ENCODE measurements at places on chromosomes 1 and 21. TPM values are rescaled to one million over a fixed set of nuclear protein-coding genes. Genes with fewer than 3 reads are reported as not detected.
A peak's percentile ranks its signal among the peaks of the same experiment; 100 is the strongest.

KRTAP19-1 gene
- total RNA-seq = not detected

LCE1F gene
- not detected for total RNA-seq

MMP23B gene
- 1.7 TPM for total RNA-seq

PTPN22 gene
- not detected for total RNA-seq

OR2L13 gene
- total RNA-seq = not detected

CFH gene
- total RNA-seq = not detected

MIS18A gene
- 50.9 TPM for total RNA-seq

HCRTR1 gene
- 0.23 TPM for total RNA-seq

G0S2 gene
- 0.37 TPM for total RNA-seq

COX20 gene
- total RNA-seq = 24.0 TPM

ZSWIM5 gene
- 13.1 TPM for total RNA-seq

ZBTB40 gene
- total RNA-seq = 30.7 TPM

ANXA9 gene
- not detected for total RNA-seq

CCSAP gene
- total RNA-seq = 10.1 TPM

PIK3R3 gene
- total RNA-seq = 85.3 TPM

CDK18 gene
- total RNA-seq = 26.4 TPM

CCDC30 gene
- 6.9 TPM for total RNA-seq

MYOG gene
- not detected for total RNA-seq

- DNase-seq = no peak
Measured at GRCh38 chr1:8139383-8139782, 113.3 kb upstream of the ERRFI1 start.

GRCh38 chr21:34765619-34766018, 96.8 kb downstream of the CLIC6 start:
- no peak for DNase-seq

- DNase-seq = no peak
Measured at GRCh38 chr1:52403566-52404115, 582 bp downstream of the ORC1 start.

DNA sequence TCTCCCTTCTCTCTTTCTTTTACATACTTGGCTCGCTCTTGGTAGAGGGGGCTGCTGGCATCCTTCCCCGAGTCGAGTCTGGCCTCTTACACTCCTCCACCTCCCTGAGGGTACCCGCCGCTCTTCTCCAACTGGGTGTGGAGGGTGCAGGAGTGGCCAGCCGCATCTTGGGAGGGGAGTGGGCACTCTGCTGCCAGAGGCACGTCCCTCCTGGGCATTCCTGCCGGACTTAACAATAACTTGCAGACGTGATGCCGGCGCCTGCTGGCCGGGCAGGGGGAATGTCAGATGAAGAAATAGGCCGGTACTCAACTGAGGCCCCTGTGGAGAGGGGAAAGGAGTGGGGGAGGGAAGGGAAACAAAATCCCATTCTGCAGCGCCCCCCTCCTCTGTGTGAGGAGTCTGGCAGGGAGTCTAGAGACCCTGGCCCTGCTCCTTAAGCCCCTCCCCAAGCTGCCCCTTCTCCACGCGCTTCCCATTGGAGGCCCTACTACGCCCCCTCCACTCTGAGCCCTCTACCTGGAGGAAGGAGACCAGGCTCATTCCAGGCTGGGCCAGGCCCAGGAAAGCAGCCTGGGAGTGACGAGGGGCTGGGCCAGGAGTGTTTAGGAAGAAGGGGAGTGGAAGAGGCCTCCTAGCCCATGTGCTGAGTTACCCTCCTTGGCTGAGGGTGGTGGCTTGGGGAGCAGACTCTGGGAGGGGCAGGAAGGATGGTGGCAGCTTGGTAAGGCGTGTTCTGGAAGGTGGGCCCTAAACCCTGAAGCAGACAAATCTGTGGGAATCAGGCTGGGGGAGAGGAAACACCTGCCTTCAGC, 1.8 kb downstream of the ATP2B4 start:
- DNase-seq = peak; percentile 22

GRCh38 chr1:1430114-1430982, 5.1 kb upstream of the VWA1 start:
- no peak for DNase-seq

GRCh38 chr1:117892512-117892911, 36.9 kb downstream of the GDAP2 start:
- DNase-seq = no peak

DNA sequence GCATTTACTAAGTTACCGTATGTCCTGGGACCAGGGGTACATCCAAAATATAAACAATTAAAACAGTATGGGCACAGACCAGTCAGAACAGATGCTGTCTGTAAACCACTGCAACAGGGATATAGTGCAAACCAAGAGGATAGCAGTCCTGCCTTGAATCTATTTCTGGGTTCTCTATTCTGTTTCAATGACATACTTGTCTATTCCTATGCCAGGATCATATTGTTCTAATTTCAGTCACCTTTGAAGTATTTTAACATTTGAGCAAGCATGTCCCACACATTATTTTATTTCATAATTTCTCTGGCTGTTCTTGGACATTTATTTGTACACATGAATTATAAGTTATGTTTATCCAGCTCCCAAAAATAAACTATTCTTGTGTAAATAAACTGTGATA, 28.2 kb upstream of the SYDE2 start:
- no peak for DNase-seq

DNA sequence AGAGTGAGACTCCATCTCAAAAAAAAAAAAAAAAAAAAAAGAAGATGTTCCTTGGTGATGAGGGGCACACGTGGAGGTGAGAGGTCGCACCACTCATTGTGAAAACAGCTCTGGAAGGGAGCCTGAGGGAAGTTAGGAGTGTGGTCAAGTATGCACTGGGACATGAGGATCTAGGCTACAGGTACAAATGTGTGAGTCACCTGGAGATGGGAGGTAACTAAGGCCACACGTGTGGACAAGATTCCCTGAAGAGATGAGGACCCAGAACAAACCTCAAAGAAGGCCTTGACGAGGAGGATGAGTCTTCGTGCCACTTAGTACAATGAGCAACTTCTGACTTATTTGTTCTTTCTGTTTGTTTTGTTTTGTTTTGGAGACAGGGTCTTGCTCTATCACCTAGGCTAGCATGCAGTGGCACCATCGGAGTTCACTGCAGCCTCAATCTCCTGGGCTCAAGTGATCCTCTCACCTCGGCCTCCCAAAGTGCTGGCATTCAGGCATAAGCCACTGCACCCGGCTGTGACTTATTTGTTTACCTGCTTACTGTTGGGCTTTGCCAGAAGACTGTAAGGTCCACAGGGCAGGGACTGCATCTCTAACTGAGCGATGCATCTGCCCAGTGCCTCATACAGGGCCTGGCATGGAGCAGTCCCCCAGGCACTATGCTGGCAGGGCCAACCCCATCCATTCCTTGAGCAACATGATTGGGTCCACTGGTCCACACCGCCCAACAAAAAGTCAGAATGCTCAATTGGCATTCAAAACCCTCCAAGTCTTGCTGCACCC, 6.4 kb downstream of the ASAP3 start:
- DNase-seq = no peak

GRCh38 chr1:154730986-154731489, 123.1 kb upstream of the ADAR start:
- DNase-seq = no peak

- no peak for DNase-seq
Measured at GRCh38 chr21:17793246-17794123, 25.7 kb downstream of the C21orf91 start.

DNA sequence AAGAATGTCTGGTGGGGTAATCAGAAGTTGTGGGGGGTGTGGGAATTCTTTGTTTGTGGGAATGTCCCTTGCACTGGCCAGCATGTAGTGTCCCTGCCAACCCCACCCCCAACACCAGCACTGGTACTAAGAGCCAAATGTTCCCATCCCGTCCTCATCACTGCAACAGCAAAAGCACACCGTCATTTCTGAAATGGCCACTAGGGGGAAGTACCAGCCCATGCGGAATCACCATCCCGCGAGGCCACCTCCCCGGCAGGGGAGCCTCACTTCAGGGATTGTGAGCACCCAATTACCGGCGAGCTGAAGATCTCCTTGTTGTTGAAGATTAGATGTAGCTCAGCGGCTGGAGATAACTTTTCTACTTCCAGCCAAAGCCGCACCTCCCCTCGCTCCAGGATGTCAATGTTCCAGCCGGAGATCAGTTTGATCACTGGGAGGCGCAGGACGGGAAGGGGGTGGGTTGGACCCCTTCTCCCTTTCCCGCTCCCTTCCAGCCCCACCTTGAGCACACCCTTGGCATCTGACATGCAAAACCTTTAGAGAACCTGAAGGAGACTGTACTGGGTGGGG, 41.0 kb downstream of the MYOM3 start:
- DNase-seq = peak; percentile 84

GRCh38 chr1:167674156-167674555, 44.1 kb downstream of the RCSD1 start:
- no peak for DNase-seq

DNA sequence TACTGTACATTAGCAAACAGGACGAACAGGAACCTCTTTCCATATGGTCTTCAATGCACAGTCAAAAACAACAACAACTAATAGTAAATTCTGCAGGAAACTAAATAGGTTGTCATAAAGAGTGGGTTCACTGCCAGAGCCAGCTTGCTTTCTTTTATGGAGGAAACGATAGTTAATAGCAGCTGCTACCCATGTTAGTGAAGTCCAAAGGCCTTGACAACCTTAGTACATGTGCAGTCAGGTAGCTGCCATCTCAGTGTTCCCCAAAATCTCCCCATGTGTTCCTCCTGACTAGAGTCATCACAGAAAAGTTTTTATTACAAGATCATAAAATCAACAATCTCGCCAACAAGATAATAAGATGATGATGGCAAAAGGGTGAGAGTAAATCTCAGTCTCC, 16.6 kb upstream of the ADORA3 start:
- no peak for DNase-seq

- no peak for DNase-seq
Measured at GRCh38 chr1:172071746-172072145, 230.4 kb downstream of the DNM3 start.

DNA sequence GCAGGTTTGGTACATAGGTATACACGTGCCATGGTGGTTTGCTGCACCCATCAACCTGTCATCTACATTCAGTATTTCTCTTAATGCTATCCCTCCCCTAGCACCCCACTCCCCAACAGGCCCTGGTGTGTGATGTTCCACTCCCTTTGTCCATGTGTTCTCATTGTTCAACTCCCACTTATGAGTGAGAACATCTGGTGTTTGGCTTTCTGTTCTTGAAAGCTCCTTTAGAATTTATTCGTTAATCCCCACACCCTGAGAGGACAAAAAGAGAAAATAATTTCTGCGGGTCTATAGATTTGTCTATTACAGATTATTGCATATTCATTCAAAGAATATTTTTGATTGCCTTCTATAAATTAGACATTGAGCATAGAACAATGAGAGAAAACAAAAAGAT, 455.5 kb downstream of the PLPP3 start:
- DNase-seq = no peak

DNA sequence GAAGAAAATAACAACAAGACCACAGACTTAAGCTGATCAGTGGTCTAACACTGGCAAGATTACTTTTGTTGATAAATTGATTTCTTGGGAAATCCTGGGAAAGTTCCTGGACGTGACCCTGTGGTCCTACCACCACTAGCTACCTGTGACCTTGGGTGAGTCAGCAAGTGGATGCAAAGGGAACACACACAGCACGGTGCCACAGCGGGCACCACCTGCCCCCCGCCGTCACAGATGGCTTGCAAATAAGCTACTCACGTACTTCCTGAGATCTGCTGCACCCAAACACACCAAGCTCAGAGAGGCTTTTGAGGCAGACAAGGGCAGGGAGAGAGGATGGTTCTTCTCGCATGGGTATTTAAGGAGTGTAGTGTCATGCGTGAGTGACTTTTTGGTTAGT, 12.7 kb downstream of the CFAP298 start:
- DNase-seq = no peak

DNA sequence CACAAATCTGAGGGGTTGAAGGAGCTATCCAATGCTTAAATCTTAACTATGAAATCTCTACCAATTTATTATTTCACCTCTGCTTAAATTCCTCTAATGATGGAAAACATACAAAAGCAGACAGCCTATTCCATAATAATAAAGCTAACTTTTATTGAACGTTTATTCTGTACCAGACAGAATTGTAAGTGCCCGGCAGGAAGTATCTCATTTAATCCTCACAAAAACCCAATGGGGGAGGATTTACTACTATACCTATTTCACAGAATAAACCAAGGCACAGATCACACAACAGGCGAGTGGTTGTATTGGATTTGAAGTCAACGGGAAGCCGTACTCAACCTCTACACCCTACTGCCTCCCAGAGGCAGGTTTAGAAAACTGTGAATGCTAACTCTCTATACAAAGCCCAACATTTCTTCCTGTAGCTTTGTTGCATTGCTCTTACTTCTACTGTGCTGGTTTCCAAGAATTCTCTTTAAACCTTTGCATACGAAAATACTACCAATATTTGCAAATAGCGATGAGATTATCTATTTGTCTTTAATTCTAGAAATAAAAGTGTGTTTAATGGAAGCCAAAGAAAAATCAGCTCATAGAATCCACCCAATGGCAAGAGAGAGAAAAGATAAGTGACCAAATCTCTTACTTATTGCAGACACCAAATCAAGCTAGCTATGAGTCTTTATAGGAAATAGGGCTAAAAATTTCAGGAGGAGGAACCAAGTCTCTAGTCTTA, 33.5 kb upstream of the C1orf53 start:
- DNase-seq = no peak

- DNase-seq = no peak
Measured at GRCh38 chr1:63731117-63732043, 42.4 kb upstream of the ROR1 start.

GRCh38 chr1:58727364-58727763, 27.5 kb upstream of the MYSM1 start:
- DNase-seq = no peak

GRCh38 chr21:29501451-29501850, 202.7 kb downstream of the BACH1 start:
- DNase-seq = no peak

- DNase-seq = no peak
Measured at GRCh38 chr1:90730243-90731022, 13.3 kb upstream of the BARHL2 start.

DNA sequence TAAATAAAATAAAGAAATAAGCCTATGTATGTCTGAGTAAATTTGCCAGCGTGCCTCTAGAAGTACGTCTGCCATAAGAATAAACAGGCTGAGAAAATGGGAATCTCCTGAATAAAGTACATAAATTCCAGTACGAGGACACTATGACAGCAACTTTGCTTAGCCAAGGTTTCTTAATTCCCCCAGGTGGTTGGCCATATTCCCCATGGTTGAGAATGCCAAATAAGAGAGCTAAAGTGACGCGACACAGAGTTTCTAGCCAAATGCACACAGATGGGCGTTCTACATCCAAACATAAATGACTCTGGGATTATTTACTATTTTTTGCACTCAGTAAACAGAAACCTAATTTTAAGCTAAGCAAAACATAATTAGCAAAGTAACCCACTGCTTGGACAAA, 19.5 kb downstream of the KCNH1 start:
- no peak for DNase-seq

DNA sequence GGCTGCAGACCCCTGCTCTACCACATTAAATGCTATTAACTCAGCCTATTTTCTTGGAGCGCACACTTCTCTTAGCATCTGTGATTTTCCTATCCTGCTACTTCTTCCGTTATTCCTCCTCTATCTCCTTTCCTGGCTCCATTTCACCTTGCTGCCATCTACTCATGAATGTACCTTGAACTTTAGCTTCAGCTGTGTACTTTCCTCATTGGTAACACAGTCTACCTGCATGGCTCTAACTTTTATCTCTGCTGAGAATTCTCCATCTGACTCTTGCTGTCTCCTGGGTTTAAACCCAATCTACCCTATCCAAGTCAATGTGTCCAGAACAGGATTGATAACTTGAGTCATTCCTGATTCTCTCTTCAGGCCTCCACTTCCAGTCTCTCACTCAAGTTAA, 67.6 kb upstream of the MCOLN3 start:
- DNase-seq = no peak

- no peak for DNase-seq
Measured at GRCh38 chr21:26534517-26534916, 38.6 kb downstream of the CYYR1 start.

Data from neural crest cell (in vitro differentiated cells).